ENCODE measurements at places on chromosomes 11 and 22.

- DNase-seq = no peak
These were observed 20.9 kb downstream of the NCF4 start for GRCh38 chr22:36881504-36882245.

DNA sequence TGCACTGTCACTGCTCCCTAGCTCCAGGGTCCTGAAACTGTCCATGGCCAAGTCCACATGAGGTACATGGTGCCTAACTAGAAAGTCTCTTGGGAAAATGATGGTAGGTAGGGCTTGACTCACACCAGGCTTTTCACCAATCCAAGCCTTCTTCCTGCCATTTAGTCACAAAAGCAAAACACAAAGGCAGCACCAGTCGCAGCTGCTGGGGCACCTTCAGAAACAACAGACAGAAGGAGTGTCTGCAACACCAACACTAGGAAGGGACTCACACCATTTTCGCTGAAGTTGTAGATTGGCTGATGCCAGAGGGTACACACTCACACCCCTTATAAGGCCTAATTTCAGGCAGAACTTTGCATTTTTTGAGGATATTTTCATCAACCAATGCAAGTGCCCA lies 55.7 kb downstream of the SYTL2 start:
- DNase-seq = no peak

- DNase-seq = peak; percentile 85
These were observed 88.9 kb downstream of the KCNQ1 start for GRCh38 chr11:2533587-2534133.

DNA sequence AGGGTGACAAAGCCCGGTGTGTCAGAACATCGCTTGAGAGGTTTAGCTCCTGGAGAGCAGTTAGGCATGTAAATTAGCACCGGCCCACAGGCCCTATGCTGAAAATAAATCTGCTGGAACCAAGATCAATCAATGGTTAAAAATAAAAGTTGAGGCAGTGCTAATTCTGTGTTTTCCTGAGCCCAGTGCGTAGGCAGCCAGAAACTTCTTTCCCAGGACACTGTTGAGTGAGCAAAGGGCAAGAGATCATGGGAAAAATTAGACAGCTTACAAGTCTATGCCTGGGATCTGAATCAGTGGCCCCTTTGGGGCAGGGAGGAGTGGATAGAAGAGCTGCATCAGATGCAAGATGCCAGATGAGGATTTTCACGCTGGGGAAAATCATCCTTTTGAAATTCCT lies 539.2 kb downstream of the BUD13 start:
- no peak for DNase-seq

DNA sequence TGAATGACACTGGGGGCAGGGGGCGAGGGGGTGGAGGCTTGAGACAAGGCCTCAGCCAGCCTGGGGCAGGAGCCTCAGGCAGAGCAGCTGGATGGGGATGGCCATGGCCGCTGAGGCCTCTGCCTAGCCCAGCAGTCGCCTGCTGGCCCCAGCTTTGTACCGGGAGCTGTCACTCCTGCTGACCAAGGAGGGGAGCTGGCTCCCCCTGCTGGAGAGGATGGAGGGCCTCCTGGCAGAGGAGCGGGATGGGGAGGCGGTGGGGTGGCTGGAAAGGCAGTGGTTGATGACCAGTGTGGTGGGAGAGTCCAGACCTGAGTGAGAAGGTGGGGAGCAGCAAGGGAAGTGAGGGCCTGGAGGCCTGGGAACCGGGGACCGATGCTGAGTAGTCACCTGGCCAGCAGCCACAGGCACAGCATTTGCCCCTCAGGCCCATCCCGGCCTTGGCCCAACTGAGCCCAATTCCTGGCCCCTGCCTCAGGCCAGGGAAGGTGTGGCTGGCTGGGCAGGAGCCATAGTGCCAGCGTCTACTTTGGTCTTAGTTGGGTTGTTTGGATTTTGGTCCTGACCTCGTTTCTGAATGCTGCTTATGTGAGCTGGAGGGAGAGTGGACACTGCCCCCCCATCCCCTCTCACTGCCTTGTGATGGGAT lies 6.0 kb upstream of the SUSD2 start:
- peak; percentile 68 for DNase-seq

DNA sequence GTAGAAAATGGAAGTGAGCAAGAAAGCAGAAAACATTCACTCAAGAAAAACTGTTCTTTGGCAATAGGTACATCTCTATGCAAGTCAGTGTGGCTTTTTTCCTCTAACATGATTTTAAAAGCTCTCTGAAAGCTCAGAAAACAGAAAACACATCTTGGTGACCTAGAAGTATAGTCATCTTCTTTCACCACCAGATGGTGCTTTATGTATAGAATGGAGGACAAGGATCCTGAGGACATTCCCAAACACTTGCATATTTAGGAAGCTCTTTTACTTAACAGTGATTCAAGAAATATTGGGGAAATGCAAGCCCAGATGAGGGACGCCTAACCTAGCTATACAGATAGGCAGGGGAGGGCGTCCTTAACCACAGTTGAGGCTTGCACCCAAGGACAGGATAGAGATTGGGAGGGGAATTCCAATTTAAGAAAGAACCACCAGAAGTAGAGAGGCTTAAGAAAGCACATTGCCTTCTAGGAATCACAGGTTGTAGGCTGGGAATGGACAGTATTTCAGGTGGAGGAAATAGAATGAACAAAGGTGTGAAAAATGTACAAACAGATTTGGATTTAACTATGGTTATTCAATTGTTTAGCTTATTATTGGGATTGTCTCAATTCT lies 13.8 kb upstream of the CCDC81 start:
- peak; percentile 52 for DNase-seq

DNA sequence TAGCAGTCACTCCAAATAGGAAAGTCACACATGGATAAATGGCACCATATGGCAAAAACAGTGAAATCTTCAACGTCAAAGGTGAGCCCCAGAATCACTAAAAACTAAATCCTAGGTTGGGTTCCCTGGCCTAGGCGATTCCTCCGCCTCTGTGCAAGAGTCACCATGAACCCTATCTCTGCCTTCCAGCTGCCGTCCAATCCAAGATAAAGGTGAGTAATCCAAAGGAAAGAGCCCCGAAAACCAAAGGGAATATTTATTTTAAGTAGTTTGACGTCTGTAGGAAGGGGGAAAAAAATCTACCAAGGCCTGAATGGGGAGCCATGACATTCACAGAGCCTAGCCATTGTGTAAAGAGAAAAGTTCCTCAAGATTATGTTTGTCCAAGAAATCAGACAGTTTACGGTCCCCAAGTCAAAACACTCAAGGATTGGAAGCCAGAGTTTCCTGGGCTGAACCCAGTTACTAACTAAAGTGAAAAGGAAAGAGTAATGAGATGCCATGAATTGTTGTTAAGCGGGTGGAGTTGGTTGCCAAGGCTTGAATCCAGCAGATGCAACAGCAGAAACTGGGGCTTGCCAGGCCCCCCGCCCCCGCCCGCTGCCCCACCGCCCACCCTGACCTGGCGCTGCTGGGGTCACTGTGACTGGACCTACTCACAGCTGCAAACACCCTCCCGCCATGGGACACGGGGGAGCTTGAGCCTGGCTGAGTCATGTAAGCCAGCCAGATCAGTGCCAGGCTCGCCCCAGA lies 39.7 kb upstream of the ETS1 start:
- DNase-seq = no peak

DNA sequence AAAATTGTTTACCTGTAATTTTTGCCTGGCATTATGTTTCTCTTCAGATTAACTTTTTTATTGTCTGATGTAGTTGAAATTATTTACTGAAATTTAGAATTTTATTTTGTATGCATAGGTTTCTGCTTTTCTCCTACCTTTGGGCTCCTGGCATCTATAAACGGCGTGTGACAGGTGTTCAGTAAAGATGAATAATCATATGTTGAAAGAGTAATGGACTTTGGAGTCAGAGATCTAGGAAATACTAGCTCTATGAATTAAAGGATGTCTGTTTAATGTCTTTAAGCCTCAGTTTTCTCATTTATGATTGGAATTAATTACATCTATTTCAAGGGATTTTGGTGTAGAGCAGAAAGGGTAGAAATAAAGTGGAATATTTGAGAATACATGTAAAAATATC lies 7.2 kb upstream of the ANGPTL5 start:
- DNase-seq = no peak

GRCh38 chr11:36306888-36307287 lies 10.8 kb downstream of the PRR5L start:
- DNase-seq = peak; percentile 45

DNA sequence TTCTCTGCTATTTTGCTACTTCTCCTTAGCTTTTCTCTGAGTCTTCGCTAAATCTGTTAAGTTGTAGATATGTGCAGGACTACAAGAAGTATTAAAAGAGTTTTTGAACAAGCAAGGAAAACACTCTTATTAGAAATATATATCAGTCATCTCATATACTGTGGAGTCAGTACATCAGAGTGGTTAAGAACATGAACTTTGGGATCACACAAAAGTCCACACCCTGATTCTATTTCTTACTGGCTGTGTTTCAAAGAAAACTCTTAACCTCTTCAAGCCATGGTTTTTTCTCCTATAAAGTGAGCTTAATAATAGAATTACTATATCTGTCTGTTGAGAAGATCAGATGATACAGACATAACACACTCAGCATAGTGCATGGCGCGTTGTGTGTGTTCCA lies 29.5 kb downstream of the MMP13 start:
- no peak for DNase-seq

- peak; percentile 24 for DNase-seq
These were observed 544.4 kb downstream of the OPCML start for GRCh38 chr11:132987936-132988335.

DNA sequence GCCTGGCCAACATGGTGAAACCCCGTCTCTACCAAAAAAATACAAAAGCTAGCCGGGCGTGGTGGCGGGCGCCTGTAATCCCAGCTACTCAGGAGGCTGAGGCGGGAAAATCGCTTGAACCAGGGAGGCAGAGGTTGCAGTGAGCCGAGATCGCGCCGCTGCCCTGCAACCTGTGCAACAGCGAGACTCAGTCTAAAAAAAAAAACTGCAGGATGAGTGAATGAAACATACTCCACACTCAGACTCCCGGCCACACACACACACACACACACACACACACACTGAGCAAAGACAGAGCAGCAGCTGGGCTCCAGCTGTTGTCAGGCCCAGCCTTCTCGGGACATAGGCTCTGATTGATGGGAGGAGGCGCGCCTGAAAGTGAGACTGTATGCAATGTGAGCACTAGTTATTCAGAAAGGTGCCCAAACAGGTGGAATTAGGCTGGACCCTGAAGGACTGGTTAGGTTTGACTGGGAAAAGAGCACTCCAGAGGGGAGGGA lies 1.5 kb upstream of the PLEKHA7 start:
- no peak for DNase-seq

GRCh38 chr22:46776876-46777608 lies 14.6 kb downstream of the TBC1D22A start:
- no peak for DNase-seq

GRCh38 chr11:118930094-118930712 lies 4.5 kb upstream of the BCL9L start:
- peak; percentile 57 for DNase-seq

- no peak for DNase-seq
These were observed 10.9 kb upstream of the CABP2 start for GRCh38 chr11:67534070-67534679.

DNA sequence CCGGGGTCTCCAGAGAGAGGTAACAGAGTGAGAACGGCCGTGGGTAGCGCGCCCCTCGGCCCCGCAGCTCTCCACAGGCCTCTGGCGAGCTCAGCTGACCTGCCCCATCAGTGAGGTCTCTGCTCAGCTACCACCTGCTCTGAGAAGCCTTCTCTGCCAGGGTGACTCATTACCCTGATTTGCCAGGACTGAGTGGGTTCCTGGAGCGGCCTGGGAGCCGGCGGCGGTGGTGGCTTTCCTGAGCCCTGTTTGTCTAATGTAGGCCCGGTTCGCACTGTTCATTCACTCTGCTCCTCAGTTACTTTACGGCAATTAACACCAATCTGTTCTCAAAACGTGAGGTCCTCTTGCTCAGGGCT lies 351.0 kb upstream of the B3GAT1 start:
- DNase-seq = no peak

DNA sequence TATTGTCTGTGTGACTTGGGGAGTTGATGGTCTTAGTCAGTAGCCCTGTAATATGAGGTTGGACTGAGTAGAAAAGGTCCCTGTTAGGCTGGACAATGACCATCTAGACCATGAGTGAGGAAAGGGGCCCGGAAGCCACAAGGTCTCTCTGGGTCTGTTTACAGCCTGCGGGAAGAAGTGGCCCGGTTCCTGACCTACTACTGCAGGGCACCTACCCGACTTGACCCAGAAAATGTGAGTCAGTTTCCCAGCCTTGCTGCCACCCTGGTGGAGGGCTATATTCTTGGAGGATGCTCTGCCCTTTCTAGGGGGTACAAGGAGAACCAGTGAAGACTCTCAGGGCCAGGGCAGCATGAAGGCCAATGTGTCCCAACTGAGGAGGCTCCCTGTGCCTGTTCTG lies 3.4 kb downstream of the ACCSL start:
- DNase-seq = no peak

GRCh38 chr11:12392672-12393071 lies 15.3 kb downstream of the PARVA start:
- no peak for DNase-seq

DNA sequence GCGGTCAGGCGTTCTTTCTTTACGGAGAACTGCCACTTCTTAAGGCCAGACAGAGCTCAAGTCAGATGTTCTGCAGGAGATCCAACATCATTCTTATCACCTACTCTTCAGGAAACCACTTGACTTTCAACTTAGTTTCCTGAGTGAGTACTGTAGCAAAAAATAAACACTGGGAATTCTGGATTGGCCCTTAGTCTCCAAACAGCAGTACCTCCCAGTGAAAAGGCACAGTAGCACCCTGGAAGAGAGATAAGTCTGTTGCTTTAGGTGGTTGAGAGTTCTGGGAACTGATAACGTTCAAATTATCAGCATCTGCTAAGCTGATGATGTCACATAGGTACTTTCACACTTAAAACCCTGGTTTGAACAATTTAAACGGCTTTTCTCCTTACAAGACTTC lies 971.8 kb upstream of the TENM4 start:
- no peak for DNase-seq

DNA sequence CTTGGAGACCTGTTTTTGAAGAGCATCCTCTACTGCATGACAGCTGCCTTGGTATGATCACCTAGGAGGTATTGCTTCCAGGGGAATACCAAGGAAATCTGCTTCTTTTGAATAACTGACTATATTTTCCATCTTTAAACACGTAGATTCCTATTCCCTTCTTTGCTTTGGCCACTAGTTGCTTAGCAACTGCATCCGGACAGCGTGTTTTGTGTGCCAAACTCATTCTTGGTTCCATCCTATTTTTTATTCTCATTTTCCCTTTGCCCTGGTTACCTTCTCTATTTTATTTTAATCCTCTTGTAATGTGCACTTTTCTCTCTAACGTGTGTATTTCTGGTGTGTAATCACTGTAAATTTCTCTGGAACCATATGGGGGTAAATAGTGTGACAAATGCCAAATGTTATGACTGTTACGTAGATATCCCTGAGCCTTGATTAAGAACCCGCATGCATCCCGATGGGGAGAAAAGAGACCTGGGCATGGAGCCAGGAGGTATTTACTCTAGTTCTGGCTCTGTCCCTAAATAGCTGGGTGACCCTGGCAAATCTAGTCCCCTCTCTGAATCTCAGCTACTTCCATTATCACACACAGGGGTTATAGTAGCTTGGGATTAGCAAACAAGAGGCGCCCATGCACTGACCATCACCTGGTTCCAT lies 241.7 kb downstream of the MIAT start:
- no peak for DNase-seq
